ENCODE measurements at places on chromosomes 2 and 18. TPM values are rescaled to one million over a fixed set of nuclear protein-coding genes. Genes with fewer than 3 reads are reported as not detected.

The IL36G gene
- total RNA-seq, result not detected

The TEKT4 gene
- not detected for total RNA-seq

The TFCP2L1 gene
- not detected for total RNA-seq

The GATA6 gene
- 14.9 TPM for total RNA-seq

The DOCK10 gene
- total RNA-seq, result 11.8 TPM

The OXER1 gene
- not detected for total RNA-seq

The PRLH gene
- not detected for total RNA-seq

The GCG gene
- not detected for total RNA-seq

The BIRC6 gene
- total RNA-seq, result 55.6 TPM

The SDC1 gene
- total RNA-seq, result 26.1 TPM

The ACVR1C gene
- total RNA-seq, result not detected

The CEP68 gene
- 6.0 TPM for total RNA-seq

The COL4A4 gene
- not detected for total RNA-seq

All from myometrial cell (primary cell).